ENCODE measurements at places on chromosomes 11 and 22.
A peak's percentile ranks its signal among the peaks of the same experiment; 100 is the strongest.

GRCh38 chr11:90148900-90149299 is 14.4 kb downstream of the NAALAD2 start:
- no peak for DNase-seq

- DNase-seq = no peak
Observed at GRCh38 chr11:28819741-28820140, 711.6 kb downstream of the METTL15 start.

GRCh38 chr11:86888164-86889000 is 66.8 kb downstream of the FZD4 start:
- DNase-seq = no peak

GRCh38 chr11:45855308-45855707 is 8.0 kb downstream of the CRY2 start:
- DNase-seq = no peak

DNA sequence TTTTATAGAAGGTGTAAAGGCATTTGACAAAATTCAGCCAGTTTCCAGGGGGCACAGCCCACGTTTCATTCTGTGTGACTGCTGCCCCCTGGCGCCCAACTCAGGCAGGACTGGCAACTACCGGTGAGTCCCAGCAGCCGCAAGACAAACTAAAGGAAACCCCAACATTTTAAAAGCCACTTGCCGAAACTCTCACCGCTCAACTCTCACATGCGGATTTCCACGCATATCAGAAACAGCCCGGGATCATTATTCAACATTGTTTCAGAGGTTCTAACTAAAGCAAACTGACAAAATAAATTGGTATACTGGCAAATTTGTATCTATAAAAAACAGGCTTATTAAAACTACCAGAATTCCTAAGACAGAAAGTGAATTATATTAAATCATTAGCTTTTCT is 48.2 kb downstream of the MORC2 start:
- peak; percentile 91 for DNase-seq

DNA sequence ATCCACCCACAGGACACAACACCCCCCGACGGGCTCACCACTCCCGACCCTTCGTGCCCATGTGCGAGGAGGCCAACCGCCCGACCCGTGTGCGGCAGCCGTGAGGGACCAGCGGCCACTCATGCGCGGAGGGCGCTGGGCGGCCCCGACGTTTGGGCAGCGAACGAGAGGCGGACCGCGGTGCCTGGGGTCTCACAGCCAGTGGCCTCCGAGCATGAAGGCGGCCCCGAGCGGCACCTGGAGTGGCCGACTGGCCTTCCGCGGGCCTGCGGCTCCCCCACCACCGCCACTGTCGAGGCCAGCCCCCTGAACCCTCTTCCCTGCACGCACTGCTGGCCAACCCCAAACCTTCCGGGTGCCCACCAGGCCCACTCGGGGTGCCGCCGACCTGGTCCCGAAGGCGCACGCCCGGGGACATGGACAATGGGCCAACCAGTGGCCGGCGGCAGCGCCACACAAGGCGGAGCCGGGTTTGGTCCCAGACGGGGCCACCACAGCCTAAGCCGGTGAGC is 4274.9 kb upstream of the OR11H1 start:
- no peak for DNase-seq

DNA sequence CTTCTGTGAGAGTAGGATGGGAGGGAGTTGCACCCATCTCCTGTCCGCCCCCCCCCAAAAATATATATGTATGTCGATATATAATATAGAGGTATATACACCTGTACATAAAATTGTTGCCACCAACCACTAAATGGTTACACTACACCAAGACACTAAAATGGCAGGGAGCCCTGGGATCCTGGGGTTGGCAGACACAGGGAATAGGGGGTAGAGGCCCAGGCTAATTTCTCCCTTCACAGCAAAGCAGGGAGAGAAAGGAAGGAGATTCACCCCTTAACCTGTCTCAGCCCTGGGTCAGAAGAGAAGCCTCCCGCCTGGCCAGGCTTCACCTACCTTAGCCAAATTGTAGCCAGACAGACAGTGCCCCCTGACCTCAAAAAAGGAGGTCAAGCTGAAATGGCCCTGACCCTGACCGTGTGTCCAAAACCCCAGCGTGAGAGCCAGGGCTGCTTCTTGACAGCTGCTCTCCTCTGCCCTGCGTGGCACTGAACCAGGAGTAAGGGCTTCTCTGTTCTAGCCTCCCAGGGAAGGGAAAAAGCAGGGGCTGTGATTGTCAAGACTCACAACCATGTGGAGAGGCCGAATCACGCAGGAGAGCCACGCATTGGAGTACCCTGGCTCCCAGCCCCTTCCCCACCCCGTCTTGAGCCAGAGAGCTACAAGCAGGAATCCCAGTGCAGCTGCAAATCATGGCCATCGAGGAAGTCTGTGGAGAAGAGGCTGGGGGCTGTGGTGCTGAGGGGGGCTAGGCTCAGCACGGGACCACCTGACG is 40.5 kb downstream of the SGSM3 start:
- no peak for DNase-seq

DNA sequence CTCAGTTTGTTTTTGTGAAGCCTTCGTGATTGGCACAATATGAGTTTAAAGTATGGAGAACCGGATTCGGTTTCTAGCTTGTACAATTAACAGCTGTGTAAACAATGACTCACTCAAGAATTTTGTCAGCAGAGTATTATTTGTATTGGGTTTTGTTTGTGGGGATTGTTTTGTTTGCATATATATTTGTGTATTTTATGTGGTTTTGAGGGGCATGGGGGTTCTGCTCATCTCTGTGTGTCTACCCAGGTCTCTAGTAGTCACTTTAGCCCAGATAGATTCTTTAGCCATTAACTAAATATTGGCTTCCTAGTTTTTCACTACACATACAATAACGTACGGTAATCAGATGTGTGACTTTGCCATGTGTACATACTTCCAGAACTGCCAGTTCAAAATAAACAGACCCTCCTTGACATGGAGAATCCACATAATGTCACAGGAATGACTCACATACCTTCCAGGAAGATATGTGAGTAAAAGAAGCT is 7.5 kb upstream of the MS4A7 start:
- DNase-seq = no peak

GRCh38 chr22:27996529-27996925 is 77.5 kb upstream of the PITPNB start:
- no peak for DNase-seq

DNA sequence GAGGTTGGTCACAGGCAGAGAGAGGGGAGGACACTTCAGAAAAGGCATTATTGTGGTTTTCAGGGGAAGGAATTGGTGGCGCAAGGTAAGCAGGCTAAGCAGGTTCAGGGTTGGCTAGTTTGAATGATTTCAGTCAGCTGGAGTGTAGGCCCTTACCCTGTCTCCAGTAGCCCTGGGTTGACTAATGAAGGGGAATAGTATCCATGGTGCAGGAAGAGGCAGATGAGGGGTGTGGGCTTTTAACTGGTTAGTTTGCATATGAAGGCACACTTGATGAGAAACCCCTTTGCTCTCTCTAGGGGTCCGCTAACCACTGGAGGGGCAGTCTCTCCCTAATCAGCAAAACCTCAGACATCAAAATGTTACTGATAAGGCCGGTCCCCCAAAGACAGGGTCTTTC is 249.7 kb downstream of the AASDHPPT start:
- DNase-seq = no peak

DNA sequence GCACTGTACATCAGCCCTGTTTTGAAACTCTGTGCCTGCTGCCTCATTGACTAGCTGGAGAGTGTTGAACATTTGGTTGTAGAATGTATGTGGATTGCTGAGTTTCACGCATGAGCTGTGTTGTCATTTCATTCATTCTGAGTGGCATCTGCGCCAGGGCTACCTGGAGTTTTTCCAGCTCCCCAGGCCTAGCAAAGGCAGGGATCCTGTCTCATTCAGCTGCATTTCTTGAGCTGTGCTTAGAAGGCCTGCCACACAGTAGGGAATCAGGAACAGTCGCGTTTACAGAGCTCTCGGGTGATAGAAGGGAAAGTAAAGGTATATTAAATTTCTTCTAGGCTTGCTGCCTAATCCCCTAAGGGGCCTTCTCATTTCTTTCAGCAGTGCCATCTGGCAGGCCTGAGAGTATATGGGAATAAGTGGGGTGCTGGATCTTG is 44.3 kb downstream of the PTPRJ start:
- no peak for DNase-seq

DNA sequence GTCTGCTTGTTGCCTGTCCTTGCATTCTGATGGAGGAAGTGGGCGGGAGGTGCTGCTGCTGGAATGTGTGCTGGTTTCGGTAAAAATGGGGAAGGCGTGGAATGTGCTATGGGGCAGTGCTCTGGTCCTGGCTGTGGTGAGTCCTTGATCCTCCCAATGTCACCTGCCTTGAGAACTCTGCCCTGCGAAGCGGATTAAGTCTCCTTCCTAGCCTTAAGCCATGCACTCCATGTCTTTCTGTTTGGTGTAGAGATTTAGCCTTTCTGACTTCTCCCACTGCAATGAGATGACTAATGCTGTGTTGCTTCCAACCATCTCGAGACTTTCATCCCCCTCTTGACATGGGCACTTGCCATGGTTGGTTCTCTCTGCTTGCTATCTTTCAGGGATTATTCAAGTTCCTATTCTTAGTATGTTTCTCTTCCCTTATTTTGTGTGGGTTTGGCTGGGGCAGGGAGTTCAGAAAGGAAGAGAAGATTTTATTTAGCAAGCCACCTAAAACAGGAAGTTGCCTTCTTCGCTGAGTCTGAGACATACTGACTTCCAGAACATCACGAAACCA is 687.9 kb downstream of the NTM start:
- no peak for DNase-seq

DNA sequence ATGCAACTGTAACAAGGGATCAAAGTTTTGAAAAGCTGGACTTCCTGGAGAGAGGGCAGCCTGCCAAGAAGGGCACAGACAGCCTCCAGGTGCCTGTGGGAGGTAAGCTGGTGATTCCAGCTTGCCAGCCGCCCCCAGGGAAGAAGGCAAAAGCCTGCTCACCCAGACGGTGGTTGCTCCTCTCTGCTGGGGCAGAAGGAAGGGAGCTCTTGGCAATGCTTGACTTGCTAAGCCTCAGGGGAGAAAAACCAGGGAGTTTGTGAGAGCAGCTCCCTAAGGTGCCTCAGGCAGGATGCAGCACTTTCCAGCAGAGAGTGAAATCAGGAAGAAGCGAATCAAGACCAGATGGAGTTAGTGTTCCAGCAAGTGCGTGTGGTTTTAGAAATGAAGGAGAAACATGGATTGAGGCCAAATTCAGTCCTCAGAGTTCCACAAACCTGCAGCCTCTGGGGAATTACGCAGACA is 553.6 kb downstream of the BUD13 start:
- no peak for DNase-seq

- DNase-seq = no peak
Observed at GRCh38 chr11:106986261-106986660, 32.0 kb downstream of the GUCY1A2 start.

GRCh38 chr11:68988491-68988890 is 7.7 kb upstream of the MRGPRD start:
- DNase-seq = no peak

- no peak for DNase-seq
Observed at GRCh38 chr11:64759131-64759721, 548 bp downstream of the PYGM start.

DNA sequence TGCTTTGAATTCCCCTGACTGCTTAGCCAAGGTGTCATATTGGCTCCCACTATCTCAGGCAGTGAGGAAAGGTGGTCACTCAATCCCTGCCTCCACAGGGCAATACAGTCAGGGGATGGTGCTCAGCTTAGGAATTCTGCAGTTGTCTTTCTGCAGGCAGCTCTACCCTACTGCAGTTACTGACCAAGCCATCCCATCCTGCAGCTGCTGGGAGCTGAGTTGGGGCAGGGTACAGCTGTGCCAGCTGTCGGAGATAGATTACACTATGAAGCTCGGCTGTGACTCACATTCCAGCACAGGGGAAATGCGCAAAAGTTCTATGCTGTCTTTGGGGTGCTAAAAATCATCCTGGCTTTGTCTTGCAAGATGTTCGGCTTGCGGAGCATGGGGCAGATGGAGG is 4.4 kb upstream of the DAGLA start:
- DNase-seq = no peak

DNA sequence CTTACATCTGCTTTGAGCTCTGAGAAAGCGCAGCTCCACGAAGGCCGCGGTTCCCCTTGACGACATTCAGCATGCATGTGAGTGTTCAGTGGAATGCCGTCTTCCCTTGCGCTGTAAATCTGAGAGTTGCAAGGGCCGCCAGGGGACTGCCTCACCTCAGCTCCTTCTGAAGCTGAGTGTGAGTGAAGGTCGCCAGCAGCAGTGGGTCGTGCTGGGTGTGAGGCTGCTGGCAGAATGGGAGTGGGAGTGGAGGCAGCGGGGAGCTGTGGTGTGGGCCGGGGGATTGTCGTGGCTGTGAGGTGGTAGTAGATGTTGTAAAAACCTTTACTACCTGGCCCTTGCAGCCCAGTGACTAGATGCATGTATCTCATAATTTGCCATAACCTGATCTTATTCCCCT is 65.2 kb downstream of the PPP6R2 start:
- no peak for DNase-seq

- DNase-seq = no peak
Observed at GRCh38 chr11:27204529-27204928, 158.5 kb downstream of the CCDC34 start.

GRCh38 chr11:44779736-44780520 is 53.2 kb downstream of the TSPAN18 start:
- DNase-seq = no peak

DNA sequence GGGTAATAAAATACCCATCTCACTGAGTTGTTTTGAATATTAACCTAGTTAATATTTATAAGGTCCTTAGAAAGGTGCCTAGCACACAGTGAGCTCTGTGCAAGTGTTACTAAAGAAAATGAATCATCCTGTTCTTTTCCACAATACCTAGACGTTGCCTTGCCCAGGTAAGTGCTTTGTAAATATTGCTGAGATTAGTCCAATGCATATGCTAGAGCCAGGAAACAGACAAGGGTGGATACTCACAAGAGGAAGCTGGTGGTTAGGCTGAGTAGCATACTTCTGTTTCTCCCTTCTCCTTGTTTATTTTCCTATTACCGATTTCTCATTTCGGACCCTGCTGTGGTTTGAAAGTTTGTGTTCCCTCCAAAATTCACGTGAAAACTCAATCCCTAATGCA is 58.1 kb upstream of the BARX2 start:
- no peak for DNase-seq

- no peak for DNase-seq
Observed at GRCh38 chr11:132395434-132395833, 1025.0 kb downstream of the NTM start.

DNA sequence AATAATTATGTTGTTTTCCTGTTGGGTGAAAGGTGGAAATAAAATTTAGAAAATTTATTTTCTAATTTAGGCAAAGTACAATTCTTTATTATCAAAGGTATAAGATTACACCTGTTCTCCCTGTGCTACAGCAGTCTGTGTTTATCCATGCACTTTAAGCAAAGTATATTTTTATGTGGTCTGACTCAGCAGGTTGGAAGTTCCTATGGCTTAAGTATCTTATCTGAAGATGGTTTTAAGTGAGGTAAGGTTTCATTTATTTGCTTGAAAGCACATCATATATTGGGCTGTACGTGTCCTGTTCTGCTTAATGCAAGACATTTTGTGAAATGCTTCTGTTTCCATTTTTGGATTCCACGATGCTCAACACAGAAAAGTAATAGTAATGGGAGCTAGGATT is 14.6 kb downstream of the PPME1 start:
- DNase-seq = no peak

- DNase-seq = no peak
Observed at GRCh38 chr11:11182261-11182660, 170.8 kb downstream of the CSNK2A3 start.

- DNase-seq = no peak
Observed at GRCh38 chr22:46696229-46696518, 41.9 kb downstream of the CERK start.

- DNase-seq = no peak
Observed at GRCh38 chr22:30422481-30423300, 2.9 kb upstream of the MTFP1 start.
